ENCODE measurements at places on chromosomes 3 and 15. TPM values are rescaled to one million over a fixed set of nuclear protein-coding genes. Genes with fewer than 3 reads are reported as not detected.
A peak's percentile ranks its signal among the peaks of the same experiment; 100 is the strongest.

GRCh38 chr3:126108676-126109050 is 24.7 kb upstream of the SLC41A3 start:
- DNase-seq, result no peak

DNA sequence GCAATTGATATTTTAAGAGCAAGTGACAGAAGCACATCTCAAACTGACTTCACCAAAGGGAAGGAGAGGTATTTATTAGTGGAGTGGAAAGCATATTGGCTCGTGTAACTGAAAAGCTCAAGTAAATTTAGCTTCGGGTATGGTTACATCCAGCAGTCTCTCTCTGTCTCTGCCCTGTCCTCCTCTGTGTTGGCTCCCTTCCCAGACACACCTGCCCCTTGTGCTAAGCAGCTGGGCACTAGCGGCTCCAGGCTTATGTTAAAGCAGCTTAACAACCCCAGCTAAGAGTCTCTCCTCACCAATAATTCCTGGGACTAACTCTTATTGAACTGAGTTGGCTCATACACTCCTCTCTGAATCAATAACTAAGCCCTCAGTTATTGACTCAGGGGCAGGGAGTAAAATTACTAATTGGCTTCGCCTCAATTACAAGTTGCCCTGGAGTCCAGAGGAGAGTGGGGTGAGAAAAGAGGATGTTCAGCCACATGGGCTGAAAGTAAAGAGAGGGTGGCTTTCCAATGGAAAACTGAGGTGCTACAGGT is 12.8 kb upstream of the SH3BP5 start:
- DNase-seq, result no peak

Gene SLC49A4
- total RNA-seq, result 2.7 TPM

Gene FAM174B
- 7.7 TPM for total RNA-seq

DNA sequence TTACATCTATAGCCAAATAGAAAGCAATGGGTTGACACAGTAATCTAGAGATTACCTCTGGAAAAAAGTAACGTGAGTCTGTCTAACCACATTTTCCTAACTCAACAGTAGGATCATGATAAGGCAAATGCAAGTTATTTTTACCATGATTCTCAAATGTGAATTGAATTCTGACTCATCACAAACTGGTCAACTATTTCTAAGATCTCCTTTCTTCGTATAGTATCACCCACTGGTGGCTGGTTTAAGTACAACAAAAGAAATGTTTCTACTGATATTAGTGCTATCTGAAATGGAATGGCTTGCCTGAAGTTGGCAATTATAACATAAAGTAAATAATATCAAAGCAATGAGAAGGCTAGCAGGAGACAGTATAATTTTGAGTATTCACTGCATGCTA is 102.2 kb downstream of the ABI3BP start:
- DNase-seq, result no peak

- no peak for DNase-seq
These were observed 1.4 kb downstream of the DVL3 start for GRCh38 chr3:184156522-184156955.

- DNase-seq, result no peak
These were observed 332.3 kb downstream of the THSD4 start for GRCh38 chr15:71447328-71448250.

Gene SLC28A1
- total RNA-seq, result not detected

GRCh38 chr3:171813897-171814460 is 3.7 kb upstream of the PLD1 start:
- peak; percentile 52 for DNase-seq

All from activated CD4-positive, alpha-beta memory T cell treated with anti-CD3 and anti-CD28 coated beads for 36 hours (primary cell).